ENCODE measurements at places on chromosomes 7 and 10.

- no peak for DNase-seq
These were observed 62.4 kb downstream of the HK1 start for GRCh38 chr10:69340695-69341094.

GRCh38 chr10:59279991-59280505 is 82.3 kb downstream of the FAM13C start:
- DNase-seq: no peak

DNA sequence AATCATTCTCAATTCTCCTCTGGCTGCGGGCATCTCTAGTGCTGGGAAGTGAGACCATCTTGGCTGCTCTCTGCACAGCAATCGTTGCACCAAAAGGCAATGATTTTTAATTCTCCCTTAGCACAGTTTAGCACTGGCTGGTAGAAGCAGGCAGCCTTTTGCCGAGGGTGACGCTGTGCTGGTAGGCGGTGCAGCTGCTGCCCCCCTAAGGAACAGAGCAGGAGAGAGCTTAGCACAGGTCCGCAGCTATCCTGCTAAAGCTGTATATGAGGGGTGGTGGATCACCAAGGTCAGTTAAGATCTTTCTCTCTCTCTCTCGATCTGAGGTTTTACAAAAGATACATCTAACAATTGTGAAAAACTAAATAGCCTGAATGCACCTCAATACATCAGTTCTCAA is 390.1 kb downstream of the GATA3 start:
- DNase-seq: no peak

GRCh38 chr10:21100190-21100589 is 203.1 kb upstream of the NEBL start:
- DNase-seq: no peak

GRCh38 chr7:44278451-44279161 is 46.8 kb downstream of the CAMK2B start:
- DNase-seq: no peak

GRCh38 chr7:150962553-150963399 is 15.3 kb downstream of the KCNH2 start:
- peak; percentile 39 for DNase-seq

DNA sequence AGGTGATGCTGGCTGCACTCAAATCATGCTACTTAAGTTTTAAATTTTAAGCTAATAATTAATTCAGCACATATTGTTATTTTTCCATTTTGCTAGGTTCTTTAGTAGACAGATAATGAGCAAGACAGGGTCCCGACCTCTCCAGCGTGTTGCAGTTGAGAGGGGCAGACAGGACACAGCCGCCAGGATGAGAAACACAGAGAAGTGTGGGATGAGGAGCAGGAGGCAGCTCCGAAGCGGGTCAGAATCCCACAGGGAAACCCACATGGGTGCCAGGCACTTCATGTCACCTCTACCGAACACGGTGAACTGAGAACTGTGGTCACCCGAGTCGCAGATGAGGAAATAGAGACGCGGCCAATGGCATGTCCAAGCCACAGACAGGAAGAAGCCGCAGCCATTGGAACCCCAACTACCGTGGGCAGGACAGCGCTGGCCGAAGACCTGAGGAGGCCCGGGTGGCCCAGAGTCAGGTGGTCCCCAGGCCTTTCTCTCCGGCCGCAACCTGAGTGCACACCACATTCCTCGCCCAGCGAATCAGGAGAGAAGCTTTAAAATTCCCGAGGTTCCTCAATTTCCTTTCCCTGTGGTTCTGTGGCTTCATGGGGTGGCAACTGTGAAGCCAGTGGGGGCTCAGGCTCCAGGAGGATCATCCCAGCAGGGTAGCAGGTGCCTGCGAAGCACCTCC is 213.0 kb downstream of the DNAJB6 start:
- no peak for DNase-seq

DNA sequence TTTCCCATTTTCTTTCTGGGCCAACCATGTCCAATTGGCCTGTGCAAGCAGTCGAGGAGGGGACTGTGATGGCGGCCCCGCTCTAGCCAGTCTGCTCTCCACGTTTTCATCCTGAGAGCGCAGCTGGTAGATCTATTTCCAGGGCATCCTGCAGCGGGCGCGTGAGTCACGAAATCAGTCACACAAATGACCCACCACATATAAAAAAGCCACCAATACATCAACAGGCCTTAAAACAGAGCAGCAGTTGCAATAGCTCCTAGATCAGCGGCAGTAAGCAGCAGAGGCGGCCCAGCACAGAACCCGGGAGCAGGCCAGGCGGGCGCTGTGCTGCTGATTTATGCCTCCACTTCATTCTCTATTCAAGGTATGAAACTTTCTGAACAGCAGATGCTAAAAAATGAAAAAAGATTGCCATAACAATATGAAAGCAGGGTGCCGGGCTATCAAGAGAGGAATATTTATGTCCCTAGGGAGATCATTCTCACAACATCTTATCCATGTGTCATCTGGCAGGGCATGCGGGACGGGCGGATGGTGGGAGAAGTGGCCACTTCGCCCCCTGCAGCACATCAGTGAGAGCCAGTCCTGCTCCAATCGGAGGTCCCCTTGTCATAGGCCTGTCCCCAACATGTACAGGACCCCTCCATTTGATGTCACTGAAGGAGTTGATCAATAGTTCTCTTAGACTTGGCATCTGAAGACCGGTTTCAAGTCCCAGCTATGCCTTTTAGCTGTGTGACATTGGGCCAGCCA is 98.0 kb upstream of the GPR26 start:
- no peak for DNase-seq

DNA sequence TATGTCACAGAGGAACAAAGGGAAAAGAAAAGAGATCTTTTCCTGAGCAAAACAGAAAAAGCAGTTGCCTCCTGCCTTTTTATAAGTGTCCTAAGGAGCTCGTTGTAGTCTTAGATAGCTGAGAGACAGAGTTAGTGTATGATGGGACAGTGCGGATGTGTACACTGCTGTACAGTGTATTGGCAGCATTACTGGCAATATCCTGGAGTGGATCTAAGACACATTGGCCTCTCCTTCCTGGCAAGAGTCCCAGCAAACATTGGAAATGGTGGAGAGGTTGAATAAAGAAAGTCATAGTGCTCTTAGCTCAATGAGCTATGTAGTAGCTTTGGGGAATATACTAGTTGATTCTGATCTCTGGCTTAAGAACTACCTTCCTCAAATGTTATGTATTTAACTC is 22.7 kb downstream of the GARS1 start:
- no peak for DNase-seq

GRCh38 chr10:96491303-96491702 is 22.4 kb downstream of the TLL2 start:
- DNase-seq: no peak

DNA sequence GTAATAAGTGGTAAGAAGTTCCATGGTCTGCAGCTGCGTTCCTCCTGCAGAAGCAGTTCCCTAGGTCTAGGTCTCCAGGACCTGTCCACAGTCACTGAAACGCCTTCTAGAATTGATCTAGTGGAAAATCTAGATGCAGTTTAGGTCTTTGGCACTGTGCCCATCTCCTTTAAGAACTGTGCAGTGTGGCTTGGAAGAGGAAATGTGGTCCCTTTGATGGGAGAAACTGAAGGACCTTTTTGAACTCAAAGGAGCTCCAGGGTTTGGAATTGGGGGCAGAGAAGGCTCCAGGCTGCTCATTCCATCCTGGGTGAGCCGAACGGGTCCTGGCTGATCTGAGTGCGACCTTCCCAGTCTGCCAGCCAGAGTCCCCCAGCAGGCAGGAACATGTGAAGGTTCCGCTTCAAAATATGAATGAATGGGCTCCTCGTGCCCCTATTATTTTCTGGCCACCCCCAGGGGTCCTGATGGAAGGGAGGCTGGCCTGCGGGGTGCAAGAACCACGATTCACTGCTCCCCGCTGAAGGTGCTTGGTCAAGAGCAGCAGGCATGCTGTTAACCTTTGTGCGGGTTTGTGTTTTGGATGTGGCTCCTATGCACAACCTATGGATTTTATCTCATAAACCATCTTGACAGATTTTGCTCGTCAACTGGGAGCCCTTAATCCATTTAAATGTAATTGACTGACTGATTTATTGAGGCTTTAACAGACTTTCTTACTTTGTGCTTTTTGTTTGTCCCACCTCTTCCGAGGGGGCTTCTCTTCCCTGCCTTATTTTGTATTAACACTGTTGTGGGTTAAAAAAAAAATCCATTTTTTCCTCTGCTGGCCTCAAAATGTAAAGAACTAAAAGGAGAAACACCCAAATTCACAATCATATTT is 36.7 kb downstream of the ZNF467 start:
- no peak for DNase-seq

DNA sequence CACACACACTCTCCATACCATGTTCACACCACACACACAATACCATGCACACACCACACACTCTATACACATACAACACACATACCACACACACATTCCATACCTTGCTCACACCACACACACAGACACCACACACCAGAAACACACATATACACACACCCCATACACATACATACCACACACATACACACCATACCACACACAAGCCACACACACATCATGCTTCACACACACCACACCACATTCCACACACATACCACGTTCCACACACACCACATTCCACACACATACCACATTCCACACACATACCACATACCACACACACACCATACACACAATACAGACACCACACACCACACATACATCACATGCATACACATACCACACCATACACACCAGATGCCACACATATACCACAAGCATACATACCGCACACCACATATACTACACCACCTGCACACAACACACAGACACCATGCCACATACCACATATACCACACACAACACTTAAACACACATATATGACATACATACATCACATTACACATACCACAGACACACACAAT is 282.7 kb downstream of the POU6F2 start:
- no peak for DNase-seq

- DNase-seq: no peak
These were observed 51.3 kb upstream of the GRM8 start for GRCh38 chr7:127304087-127304486.

DNA sequence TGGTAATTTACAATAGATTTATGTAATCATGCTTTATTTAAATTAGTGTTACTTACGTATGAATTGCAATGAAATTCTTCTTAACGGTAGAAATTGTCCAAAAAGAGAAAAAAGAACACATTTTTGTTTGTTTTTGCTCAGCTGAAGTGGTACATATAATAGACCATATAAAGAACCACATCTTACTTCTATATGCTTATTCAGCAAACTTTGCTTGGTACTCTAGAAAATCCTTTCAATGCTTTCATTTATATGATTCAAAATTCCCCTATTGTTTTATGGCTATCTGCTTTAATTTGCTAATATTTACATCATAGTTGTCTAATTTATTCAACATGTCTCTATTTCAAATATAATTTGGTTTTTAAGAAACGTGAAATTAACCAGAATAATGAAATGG is 903.2 kb downstream of the ANKRD7 start:
- no peak for DNase-seq

- DNase-seq: no peak
These were observed 116.7 kb downstream of the PRKCQ start for GRCh38 chr10:6463366-6463765.

GRCh38 chr10:49497358-49497757 is 41.6 kb downstream of the ERCC6 start:
- DNase-seq: no peak

GRCh38 chr10:9331583-9332008 is 1277.1 kb downstream of the GATA3 start:
- no peak for DNase-seq

DNA sequence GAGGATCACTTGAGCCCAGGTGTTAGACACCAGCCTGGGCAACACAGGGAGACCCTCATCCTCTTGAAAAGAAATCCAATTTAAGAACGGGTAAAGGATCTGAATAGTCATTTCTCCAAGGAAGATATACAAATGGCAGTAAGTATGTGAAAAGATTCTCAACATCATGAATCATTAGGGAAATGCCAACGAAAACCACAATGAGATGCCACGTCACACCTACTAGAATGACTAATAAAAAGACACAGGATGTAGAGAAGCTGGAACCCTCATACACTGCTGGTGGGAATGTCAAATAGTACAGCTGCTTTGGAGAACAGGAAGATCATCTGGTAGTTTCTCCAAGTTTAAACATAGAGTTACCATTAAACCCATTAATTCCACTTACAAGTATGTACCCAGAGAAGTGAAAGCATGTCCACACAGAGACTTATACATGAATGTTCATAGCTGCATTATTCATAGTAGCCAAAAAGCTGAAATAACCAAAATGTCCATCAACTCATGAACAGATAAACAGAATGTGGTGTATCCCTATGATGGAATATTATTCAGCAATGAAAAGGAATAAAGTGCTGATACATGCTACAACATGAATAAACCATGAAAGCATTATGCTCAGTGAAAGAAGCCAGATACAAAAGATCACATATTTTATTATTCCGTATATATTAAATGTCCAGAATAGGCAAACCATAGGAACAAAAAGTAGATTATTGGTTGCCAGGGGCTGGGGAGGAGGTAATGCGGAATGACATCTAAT is 13.1 kb upstream of the ZMIZ2 start:
- DNase-seq: peak; percentile 42

DNA sequence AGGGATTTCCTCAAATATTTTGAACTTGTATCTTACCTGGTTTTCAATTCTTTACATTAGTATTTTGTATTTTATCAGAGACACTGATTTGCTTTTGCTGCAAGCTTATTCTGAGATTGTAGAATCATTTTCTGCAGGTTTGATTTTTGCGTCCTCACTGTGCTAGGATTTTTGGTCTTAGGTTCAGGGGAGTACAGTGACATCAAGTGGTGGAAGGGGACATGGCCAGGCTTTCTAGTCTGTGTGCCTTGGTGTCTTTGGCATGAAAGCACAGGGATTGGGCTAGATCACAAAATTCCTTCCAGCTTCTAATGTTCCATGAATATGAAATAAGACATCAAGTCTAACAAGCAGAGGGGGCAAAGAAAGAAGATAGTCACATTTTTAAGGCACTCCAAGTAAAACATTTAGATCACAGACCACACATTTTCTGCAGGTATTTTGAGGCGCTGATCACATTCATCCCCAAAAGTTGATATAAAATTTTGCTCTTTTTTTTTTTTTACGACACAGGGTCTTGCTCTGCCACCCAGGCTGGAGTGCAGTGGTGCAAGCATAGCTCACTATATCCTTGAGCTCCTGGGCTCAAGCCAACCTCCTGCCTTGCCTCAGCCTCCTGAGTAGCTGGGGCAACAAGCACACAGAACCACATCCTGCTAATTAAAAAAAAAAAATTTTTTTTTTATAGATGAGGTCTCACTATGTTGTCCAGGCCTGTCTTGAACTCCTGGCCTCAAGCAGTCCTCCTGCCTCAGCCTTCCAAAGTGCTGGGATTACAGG is 124.4 kb downstream of the PON1 start:
- DNase-seq: no peak

- no peak for DNase-seq
These were observed 17.1 kb upstream of the CPA1 start for GRCh38 chr7:130363026-130363847.

GRCh38 chr7:22872096-22872807 is 49.6 kb upstream of the TOMM7 start:
- DNase-seq: no peak

Data from activated T-helper 1 cell treated with anti-CD3 and anti-CD28 coated beads, Interleukin-12 subunit alpha, Interleukin-12 subunit beta, Interleukin-2, Interleukin-4 antibody, amounts not matched to agents 30 ng/mL and 10 ng/mL and 1 ng/mL, durations not matched to agents 14 hours and 24 hours and 36 hours (primary cell).